ENCODE measurements at places on chromosomes 2 and 18. TPM values are rescaled to one million over a fixed set of nuclear protein-coding genes. Genes with fewer than 3 reads are reported as not detected.

GRCh38 chr2:69948032-69948962, 13.1 kb downstream of the ASPRV1 start:
- DNase-seq, result no peak

DNA sequence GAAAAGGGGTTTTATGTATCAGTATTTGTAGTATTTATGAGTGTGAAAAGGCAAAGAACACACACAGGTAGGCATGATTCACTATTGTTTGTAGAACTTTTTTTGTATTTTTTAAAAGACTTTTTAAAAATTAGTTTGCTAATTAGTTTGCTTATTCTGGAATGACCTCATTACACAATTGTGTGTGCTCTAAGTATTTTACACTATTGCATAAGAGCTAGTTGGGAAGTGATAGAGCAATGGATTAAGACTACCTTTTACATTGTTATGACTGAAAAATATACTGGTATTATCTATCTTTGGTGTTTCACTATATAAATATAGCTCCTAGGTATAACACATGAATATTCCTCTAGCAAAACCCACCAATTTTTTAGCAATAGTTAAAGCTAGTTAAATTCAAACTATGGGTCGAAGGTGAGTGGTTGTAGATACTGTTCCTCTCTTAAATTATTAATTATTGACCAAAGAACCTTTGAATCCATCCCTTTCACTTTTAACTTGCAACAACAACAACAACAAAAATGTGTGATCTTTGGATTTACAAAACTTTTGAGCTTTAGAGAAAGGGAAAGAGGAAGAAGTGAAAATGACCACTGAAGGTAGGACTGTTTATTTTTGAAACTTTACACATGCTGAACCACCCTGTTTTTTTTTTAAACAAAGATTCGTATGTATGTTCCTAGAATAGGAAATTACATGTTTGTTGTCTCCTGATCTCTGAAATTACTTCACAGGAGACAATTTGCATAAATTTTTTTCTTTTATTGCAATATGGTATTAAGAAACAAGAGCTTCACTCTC, 18.7 kb downstream of the ITPRID2 start:
- DNase-seq, result no peak

DNA sequence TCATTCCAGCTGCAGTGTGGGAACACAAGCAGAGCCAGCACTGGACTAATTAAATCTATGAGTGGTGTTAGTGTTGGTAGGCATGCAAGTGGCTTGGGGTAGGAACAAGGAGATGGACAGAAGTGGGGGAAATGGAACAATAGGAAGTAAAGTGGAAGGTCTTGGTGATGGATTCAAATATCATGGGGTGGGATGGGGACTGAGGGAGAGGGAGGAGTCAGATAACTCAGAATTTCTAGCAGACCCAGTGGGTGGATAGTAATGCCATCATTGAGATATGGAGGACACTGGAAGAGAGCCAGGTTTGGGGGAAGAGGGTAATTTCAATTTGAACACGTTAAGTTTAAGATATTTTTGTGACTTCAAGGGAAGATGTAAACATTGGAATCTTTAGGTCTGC, 2.9 kb upstream of the LNPK start:
- no peak for DNase-seq

- DNase-seq, result no peak
Observed at GRCh38 chr2:149278161-149278871, 52.1 kb upstream of the LYPD6 start.

DNA sequence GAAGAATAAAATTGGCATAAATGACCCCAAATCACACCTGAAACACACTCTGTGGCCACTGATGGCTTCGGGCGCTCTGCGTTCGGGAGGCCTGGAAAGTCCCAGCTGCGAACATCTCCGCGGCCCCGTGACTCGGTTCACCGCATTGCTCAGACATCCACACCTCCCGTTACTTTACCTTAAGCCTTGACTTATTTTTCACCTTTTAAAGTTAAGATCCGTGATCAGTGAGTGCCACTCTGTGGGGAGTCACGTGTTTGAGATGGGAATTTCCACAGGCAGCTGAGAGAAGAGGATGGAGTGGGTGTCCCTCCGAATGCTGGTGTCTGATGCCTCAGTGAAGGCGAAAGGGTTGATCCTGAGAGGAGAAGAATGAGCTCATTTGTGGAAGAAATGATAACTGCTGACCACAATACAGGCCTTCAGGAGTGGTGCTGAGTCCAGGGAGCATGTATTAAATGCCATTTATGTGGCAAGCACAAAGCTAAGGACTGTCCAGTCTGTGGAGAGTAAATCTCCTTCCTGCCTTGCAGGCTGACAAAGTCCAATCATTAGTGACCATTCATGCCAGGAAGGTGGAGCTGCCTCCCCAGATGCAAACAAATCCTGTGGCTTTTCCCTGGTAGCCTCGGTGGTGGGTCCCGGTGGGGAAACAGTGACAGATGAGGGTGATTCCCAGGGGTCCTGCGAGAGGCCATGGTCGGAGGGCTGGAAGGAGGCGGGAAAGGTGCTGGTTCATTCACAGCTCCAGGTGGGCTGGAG, 168.8 kb downstream of the RTP5 start:
- no peak for DNase-seq

DNA sequence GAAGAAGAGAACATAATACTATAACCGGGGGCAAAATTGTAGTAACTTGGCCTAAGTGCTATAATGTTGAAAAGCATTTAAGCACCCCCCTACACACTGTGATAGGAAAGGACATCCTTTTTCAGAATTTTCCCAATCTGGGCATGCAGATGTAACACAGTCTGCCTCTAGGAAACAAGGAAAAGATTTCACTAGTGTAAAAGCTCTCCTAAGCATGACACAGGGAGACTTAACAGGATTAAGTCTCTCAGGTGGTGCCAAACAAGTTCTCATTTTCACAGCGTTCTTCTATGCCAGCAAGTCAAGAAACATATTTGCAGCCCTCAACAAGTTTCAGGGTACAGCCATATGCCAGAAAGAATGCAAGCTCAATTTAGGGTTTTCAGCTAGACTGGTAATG, 53.0 kb downstream of the NCKAP5 start:
- DNase-seq, result no peak

DNA sequence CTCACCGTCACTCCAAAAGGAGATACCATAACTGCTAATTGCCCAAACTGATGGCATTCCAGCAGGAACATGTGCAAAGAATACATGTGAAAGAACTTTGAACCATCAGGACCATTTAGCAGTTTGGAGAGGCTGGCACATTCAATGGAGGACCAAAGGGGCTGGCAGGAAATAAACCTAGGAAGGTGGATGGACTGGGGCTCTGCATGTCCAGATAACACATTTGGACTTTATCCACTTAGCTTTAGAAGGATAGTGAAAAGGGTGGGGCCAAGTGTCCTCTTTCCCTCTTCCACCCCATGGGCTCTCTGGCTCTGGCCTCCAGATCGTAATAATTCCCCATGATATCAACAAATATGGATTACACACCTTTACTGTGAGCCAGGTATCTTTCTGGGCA, 80.0 kb upstream of the STPG4 start:
- DNase-seq, result no peak

- no peak for DNase-seq
Observed at GRCh38 chr18:3058328-3059191, 45.6 kb upstream of the LPIN2 start.

DNA sequence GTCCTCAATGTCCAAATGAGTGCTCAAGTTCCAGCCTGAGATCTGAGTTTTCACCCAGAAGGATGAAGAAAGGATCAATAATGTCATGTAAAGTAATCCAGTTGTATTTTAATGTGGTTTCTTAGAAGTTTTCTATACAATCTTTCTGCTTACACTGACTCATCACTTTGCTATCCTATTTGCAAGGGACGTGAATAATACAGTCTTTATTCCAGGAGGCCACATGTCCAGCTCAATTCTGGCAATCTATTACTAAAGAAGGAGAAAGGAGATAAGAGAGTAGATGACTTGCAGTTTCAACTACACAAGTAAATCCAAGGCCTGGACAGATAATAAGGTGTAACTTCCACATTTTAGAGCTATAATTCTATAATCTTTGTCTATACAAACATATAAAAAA, 601.1 kb upstream of the SETBP1 start:
- DNase-seq, result no peak

DNA sequence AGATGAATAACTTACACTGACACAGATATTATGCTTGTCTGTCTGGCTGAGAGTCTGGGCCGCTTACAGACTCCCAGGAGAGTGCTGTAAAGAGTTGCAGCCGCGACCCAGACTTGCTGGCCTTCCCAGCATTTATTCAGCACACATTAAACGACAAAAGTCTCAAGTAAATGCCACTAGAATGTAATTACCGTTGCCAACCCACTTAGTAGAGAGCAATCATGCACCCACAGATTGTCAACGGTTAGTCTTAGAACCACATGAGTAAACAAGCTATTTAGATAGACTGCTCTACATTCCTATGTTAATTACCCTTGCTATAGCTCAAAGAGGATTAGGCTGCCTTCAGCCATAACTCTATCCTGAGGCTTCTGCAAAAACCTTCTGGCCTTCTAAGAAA, 47.8 kb upstream of the C2orf74 start:
- DNase-seq, result no peak

DNA sequence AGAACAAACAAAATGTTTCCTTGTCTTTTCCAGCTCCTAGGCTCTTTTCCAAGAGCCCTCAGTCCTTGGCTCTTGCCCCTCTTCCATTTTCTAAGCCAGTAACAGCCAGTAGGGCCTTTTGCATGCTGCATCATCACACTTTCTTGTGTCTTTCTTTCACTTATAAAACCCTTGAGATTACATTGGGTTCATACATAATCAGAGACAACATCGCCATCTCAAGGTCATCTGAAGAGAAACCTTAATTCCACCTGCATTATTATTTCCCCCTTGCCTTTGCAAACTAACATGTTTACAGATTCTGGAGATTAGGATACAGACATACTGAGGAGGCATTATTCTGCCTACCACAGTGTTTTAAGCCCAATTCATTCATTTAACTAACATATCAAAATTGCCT, 697.3 kb downstream of the TRIB2 start:
- DNase-seq, result no peak

The ZAP70 gene
- total RNA-seq, result 53.4 TPM

The CFLAR gene
- total RNA-seq, result 364 TPM

The MAP3K19 gene
- not detected for total RNA-seq

The PSMG2 gene
- total RNA-seq, result 50.0 TPM

The VAMP8 gene
- 152 TPM for total RNA-seq

The LRP2 gene
- not detected for total RNA-seq

Measured in spleen (tissue), 13 donors.